Endothelial cell of umbilical vein (primary cell): ENCODE measurements at places on chromosomes 3 and 15.

GRCh38 chr3:177793451-177793850 is 596.2 kb upstream of the TBL1XR1 start:
- no peak for DNase-seq

DNA sequence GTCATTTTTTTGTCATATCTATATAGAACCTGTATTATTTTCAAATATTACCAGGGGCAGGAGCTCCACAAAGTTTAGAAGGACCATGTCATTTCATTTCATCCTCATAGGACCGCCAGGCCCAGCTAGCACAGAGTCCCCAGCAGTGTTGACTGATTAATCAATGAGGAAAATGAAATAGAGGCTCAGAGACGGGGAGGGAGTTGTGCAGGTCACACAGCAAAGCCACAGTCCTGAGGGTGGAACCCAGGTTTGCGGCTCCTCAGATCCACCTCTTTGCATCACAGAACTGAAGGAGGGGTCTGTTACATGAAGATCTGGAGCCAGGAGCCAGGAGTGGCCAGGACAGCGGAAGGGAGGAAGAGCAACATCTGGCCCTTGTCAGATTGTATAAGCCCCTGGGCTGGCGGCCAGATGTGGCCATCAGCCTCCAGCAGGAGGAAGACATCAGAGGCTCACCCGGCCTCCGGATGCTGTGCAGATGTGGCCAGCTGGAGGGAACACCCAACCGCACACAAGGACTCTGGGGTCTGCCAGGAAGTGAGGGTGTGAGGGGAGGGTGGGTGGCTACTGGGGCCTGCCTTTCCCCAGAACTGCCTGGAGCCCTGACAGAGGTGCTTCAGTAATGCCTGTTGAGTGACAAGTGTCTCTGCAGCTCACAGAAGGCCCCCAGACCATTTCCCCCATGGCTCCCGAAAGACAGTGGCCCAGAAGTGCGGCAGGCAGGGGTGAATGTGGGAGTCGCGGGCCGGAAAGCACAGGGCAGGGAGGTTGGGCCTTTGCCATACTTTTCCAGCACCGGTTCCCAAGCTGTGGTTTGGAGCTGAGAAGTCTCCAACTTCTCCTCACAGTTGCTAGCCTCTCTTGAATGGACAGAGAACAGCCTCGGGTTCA is 21.3 kb downstream of the EFCC1 start:
- DNase-seq = no peak

GRCh38 chr15:61032600-61033286 is 196.4 kb downstream of the RORA start:
- peak; percentile 89 for DNase-seq

GRCh38 chr3:59644479-59645402 is 594.9 kb upstream of the CFAP20DC start:
- DNase-seq = no peak

DNA sequence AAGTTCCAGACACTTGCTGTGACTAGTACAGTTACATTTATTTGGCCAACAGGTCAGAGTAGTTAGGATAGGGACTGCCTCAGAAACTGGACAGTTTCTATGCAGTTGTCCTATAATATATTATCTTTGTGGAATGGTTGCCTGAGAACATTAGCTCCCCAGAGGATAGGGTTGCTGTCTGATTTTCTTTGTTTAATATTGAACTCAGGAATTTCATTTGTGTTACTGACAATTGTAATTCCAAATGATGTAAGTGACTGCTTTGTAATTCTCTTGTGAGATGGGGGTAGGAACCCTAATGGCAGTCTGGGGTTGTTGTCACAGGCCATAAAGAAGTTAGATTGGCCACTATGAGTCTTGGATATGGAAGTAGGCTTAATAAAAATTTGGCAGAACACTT is 2.2 kb downstream of the NXPE3 start:
- DNase-seq = no peak

- no peak for DNase-seq
Measured at GRCh38 chr15:93954985-93955571, 276.3 kb upstream of the MCTP2 start.

DNA sequence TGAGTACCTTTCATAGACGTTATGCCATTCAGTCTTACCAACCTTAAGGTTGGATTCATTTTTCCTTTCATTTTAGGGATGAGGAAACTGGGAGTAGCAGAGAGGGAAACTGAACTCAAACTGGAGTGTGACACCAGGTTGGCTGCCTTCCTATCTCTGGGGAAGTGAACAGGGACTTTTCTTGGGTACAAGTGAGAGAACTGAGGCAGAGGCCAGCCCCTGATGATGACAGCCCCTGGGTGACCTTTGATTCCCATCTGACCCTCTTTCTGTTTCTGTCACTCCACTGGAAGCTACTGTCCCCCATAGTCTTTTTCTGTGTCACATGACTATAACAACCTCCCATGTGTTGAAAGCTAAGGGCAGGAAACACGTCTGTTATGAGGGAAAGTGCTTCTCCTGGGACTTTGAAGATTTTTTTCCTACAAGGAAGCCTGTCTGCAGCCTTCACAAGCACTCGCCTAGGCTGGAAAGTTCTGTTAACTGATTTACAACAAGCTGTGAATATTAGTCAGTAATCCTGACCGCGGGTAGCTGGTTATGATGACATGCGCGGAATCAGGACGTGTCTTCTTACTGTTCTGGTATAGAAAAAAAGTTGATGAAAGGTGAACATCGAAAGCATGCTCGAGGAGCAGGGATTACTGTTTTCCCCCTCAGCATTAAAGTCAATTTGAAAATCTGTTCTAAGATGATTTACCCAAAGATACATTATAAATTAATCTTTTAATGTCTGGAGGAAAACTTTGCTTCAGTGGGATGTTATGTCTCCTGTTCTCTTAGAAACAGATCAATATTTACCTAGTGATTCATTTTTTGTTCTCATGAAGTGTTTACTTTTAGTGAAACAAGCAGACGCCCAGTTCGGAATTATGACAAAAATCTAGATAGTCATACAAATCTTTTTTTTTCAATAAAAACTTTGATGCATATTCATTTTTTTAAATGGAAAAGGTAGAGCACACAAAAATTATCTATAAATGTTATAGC is 31.5 kb downstream of the ABHD2 start:
- peak; percentile 85 for DNase-seq

GRCh38 chr3:55888282-55888885 is 401.3 kb upstream of the WNT5A start:
- DNase-seq = no peak

DNA sequence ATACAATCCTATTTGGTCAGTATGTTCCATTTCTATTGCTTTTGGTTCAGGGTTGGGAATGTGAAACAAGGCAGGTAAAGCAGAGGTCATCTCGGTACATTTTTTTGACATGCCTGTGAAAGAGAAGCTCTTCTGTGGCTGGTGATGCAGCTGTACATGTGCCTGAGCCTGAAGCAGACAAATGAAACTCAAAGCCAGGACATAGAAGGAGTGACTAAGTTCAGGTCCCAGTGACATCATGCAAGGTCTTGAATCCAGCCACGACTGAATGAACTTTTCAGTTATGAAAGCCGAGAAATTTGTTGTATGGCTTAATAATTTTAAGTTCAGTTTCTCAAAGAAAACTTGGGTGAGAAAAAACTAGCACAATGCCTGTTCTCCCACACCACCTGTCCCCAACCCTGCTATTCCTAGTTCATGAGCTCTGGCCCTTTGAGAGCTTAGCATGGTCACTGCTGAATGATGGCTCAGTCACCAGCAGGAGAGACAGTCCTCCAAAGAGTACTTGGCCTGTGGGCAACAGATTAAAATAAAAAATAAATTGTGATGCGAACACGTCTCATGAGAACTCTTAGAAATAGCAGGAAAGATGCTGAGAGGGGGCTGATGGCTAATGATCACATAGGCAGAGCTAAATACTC is 600.2 kb upstream of the GRM7 start:
- DNase-seq = no peak

GRCh38 chr3:178231645-178232044 is 304.6 kb upstream of the KCNMB2 start:
- no peak for DNase-seq

- DNase-seq = no peak
Measured at GRCh38 chr15:85128621-85129020, 147.0 kb downstream of the PDE8A start.

DNA sequence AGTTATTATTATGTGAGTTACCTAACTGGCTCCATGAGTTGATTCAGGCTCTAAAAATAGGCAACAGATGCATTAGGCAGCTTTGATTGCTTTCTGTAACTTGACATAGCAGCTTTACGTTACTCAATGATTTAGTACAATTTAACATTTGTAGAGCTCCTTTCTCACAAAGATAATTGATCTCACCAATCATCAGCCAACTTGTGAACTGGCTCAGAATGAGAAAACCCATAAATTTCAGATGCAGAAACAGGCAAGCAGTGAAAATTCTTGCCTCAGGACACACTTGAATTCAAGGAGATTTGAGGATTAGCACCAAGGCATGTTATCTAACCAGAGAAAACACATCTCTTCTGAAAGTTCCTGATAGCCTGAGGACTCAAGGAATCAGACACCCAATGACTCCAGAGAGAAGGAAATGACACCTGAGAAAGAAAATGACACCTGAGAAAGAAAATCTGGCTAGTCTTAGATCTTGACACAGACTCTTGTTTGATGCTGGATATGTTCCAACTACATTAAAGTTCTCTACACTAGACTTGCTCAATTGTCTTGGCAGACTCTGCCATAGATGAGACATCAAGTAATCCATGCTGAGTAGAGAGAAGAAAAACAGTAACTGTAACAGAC is 315.1 kb upstream of the CBLB start:
- no peak for DNase-seq
